ENCODE measurements at places on chromosomes 13 and 19.

- H3K27me3 ChIP-seq = no peaks in the 10 kb centered on the region
- no peaks in the 10 kb centered on the region for H3K36me3 ChIP-seq
- H3K4me3 ChIP-seq = no peak overlapping the region
- no peak for DNase-seq
- H3K27ac ChIP-seq = no peak overlapping the region
These were observed 4.8 kb downstream of the TSKS start for GRCh38 chr19:49758292-49758691.

GRCh38 chr19:30393046-30393445 is 20.9 kb downstream of the ZNF536 start:
- H3K27me3 ChIP-seq = no peaks in the 10 kb centered on the region
- H3K36me3 ChIP-seq = no peaks in the 10 kb centered on the region
- H3K4me3 ChIP-seq = no peak overlapping the region
- no peak for DNase-seq
- H3K4me1 ChIP-seq = no peaks in the 10 kb centered on the region

- no peaks in the 10 kb centered on the region for H3K27me3 ChIP-seq
- no peak overlapping the region for H3K4me3 ChIP-seq
- H3K4me1 ChIP-seq = no peaks in the 10 kb centered on the region
These were observed 895.0 kb upstream of the SLITRK1 start for GRCh38 chr13:84777316-84777715.

DNA sequence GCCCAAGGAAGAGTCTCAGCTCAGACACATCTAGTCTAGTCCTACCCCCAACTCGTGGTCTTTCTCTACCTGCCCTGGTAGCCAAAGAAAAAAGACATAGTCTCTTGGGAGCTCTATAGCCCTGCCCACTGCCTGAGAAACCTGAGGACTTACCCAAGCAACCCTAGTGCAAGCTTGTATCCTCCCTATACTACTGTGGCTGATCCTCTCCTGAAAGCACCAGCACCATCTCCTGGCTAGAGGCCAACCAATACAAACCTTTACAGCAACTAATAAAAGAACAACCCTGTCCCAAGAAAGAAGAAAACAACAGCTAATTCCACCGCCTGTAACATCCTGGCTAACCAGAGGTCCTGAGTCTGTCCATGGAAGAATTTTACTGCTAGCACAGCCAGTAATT is 532.4 kb downstream of the SLITRK6 start:
- no peak for DNase-seq
- no peak overlapping the region for H3K4me3 ChIP-seq
- no peak overlapping the region for H3K27ac ChIP-seq
- no peaks in the 10 kb centered on the region for H3K36me3 ChIP-seq
- H3K4me1 ChIP-seq = no peaks in the 10 kb centered on the region

DNA sequence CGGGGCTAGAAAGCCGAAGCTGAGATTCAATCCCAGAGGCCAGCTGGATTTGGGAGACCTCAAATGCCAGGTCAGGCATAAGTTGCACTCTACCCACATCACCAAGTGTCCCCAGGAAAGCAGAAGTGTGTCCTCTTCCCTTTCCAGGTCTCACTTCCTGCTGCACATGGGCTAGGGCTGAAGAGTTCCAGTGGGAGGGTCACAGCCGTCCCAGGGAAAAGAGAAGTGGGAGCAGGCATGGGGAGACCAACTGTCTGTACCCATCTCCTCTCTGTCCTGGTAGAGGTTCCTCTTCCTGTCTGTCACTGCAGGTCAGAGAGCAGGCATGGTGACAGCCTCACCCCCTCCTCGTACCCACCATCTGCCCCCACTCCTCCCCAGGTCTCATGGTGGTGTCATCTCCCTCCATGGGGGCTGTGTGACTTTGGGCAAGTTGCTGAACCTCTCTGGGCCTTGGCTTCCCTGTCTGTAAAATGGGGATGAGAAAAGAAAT is 14.8 kb downstream of the AXL start:
- no peaks in the 10 kb centered on the region for H3K27me3 ChIP-seq
- no peak overlapping the region for H3K27ac ChIP-seq
- DNase-seq = no peak
- H3K4me1 ChIP-seq = no peaks in the 10 kb centered on the region
- no peaks in the 10 kb centered on the region for H3K36me3 ChIP-seq

- peaks cover 2% of the 10 kb centered on the region for H3K4me1 ChIP-seq
- no peak overlapping the region for H3K4me3 ChIP-seq
- no peaks in the 10 kb centered on the region for H3K36me3 ChIP-seq
- H3K27ac ChIP-seq = no peak overlapping the region
- DNase-seq = no peak
These were observed 8.3 kb upstream of the NTN5 start for GRCh38 chr19:48681127-48681470.

- no peaks in the 10 kb centered on the region for H3K27me3 ChIP-seq
- H3K4me3 ChIP-seq = no peak overlapping the region
- peak overlapping the region; percentile 72 for H3K27ac ChIP-seq
- no peaks in the 10 kb centered on the region for H3K4me1 ChIP-seq
These were observed 32.9 kb upstream of the SLC7A9 start for GRCh38 chr19:32902448-32902847.

DNA sequence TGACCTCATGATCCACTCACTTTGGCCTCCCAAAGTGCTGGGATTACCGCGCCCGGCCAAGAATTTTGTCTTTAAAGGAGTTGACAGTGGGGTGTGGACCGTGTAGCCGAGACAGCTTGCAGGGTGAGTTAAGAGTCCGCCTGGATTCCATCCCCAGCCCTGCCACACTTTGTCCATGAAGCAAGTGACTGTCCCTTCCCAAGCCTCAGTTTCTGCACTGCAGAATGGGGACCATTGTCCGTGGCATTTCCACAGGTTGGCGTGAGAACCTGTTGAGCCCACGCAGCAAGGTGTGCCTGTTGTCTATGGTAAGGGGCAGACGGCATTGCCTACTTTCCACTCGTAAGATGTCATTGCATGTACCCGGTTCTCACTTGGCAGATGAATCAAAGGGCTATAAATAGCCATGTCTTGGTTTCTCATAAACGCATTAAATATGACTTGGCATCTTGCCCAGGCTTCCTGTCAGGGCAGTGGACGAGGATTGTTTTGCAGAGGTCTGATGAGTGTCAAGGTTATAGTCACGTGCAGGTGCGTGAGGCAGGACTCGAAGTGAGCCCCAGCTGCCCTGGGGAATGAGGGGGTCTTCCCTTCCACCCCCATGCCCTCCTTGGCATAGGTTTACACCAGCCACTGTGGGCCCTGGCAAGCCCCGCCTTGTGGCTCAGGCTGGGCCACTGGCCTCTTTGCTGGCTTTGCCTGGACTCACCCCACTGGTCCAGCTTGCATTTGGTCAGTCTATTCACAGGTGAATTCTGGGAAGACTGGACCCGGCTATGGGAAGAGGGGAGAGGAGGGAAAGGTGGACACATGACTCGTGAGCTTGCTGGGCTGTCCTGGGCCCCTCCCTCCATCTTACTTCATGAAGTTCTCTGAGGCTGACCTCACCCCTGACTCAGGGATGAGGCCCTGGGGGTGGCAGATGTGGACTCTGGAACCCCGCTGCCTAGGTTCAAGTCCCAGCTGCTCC is 14.6 kb downstream of the FAM187B start:
- H3K36me3 ChIP-seq = no peaks in the 10 kb centered on the region
- peak overlapping the region; percentile 2 for H3K27ac ChIP-seq
- H3K27me3 ChIP-seq = no peaks in the 10 kb centered on the region
